Upper lobe of right lung (tissue), 1 donor: ENCODE measurements at places on chromosomes 6 and 20.

DNA sequence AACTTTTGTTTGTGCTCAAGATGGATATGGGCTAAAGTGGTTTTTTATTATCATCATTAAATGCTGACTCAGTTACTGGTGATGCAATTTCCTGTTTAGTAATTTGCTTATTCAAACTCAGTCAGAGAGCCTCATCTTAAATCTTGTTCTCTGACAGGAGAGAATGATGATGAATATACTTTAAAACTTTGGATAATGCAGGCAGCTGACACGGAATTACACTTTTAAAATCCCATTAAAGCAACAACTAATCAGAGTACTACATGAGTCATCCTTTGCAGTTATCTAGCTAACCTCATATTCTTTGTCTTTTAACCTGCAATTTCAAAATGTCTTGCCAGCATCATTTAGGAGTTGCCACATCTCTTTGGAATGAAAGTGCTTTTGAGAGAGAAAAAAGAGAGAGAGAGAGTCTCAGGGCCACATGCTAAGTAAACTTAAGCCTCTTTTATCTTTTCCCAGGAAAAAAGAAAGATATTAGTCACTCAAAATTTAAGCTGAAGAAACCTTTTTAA, 9.2 kb upstream of the C6orf141 start:
- no peak for DNase-seq
- no peak overlapping the region for H3K4me3 ChIP-seq
- H3K27me3 ChIP-seq, result no peaks in the 10 kb centered on the region
- H3K4me1 ChIP-seq, result no peaks in the 10 kb centered on the region
- no peak overlapping the region for H3K27ac ChIP-seq

DNA sequence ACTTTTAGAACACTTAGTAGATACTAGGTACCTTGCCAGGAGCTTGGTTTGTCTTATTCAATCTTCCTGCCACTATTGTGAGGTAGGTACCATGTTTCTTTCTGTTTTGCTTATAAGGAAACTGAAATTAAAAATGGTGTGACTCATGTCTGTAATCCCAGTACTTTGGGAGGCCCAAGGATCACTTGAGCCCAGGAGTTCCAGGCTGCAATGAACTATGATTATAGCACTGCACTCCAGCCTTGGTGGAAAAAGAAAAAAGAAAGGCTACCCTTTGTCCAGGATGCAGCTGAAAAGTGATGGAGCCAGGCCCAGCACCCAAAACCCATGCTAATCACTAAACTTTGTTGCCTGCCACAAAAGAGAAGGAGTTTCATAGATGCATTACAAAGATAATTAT, 34.1 kb upstream of the LAMA4 start:
- H3K36me3 ChIP-seq, result no peaks in the 10 kb centered on the region
- DNase-seq, result no peak
- H3K27me3 ChIP-seq, result no peaks in the 10 kb centered on the region

- no peaks in the 10 kb centered on the region for H3K27me3 ChIP-seq
- peaks cover 8% of the 10 kb centered on the region for H3K4me1 ChIP-seq
- no peak for DNase-seq
- no peak overlapping the region for H3K4me3 ChIP-seq
- H3K36me3 ChIP-seq, result no peaks in the 10 kb centered on the region
- no peak overlapping the region for H3K27ac ChIP-seq
Measured at GRCh38 chr6:113347436-113347835, 509.7 kb upstream of the MARCKS start.

DNA sequence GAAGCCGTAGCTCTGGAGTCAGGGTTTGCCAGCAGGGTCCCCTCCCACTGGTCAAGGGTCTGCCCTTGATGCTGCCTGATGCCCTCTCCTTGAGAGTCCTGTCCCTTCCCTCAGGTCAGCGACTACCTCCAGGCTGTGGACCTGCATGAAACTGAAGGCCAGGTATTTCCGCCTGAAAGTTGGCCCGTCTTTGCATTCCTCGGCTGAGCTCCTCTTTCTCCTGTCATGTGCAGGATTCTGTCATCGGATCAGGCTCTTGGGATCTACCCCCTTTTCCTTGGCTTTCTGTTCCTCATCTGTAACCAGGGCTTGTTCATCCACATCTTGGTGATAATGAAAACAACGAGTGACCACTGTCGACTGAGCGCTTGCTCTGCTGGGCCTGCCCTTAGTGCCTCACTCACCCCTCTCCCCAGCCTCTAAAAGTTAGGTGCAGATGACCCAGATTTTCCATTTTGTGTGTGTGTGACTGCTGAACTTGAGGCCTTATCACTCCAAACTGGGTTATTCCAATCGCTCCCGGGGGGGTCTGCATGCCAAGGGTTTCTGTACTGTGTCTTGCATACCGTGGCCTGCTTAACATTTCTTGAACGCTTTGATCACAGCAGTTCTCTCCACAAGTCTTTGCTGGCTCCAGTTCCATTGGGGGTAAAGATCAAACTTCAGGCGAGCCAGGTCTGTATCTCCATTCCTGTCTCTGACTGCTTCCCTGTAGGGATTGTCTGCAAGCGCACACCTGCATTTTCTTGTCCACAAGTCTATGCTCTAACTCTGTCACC, 81.6 kb downstream of the DTD1 start:
- DNase-seq, result no peak
- H3K4me3 ChIP-seq, result no peak overlapping the region
- no peak overlapping the region for H3K27ac ChIP-seq
- no peaks in the 10 kb centered on the region for H3K27me3 ChIP-seq
- no peaks in the 10 kb centered on the region for H3K4me1 ChIP-seq
- no peaks in the 10 kb centered on the region for H3K36me3 ChIP-seq

DNA sequence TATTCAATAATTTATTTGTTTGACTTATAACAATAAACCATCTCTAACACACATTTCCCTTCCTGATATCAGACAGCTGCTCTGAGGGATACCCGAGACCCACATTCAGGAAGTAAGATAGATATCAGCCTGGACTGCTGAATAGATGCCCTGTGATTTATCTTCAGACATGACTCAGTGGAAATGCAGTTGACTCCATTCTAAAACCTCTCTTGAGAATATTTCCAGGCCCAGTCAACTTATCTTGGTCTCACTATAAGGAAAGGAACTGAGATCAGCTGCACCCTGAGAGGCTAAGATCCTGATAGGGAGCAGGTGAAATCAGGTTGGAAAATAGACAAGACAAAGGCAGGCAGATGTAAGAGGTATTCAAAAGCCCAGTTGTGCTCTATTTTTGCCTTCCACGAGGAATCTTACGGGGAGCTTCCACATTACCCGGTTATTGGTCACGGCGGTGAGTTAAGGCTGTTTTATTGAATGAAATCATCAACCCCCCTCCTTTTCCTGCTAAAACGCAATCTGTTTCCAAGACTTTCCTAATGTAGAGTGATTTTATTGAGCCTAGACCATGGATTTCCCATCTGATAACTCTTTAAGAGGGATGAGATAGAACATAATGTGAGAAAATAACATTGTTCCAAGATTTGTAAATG, 25.5 kb downstream of the C6orf15 start:
- no peaks in the 10 kb centered on the region for H3K36me3 ChIP-seq
- H3K27ac ChIP-seq, result no peak overlapping the region
- no peak overlapping the region for H3K4me3 ChIP-seq
- DNase-seq, result no peak
- peaks cover 9% of the 10 kb centered on the region for H3K27me3 ChIP-seq

- no peaks in the 10 kb centered on the region for H3K27me3 ChIP-seq
- H3K36me3 ChIP-seq, result no peaks in the 10 kb centered on the region
- no peak overlapping the region for H3K4me3 ChIP-seq
- no peak overlapping the region for H3K27ac ChIP-seq
- DNase-seq, result no peak
Measured at GRCh38 chr6:90204327-90205056, 92.2 kb downstream of the BACH2 start.

GRCh38 chr6:132695773-132696172, 18.1 kb downstream of the VNN1 start:
- no peaks in the 10 kb centered on the region for H3K27me3 ChIP-seq
- H3K4me1 ChIP-seq, result no peaks in the 10 kb centered on the region
- H3K4me3 ChIP-seq, result no peak overlapping the region
- no peak overlapping the region for H3K27ac ChIP-seq

GRCh38 chr6:127121637-127121960, 3.1 kb downstream of the RSPO3 start:
- H3K4me3 ChIP-seq, result no peak overlapping the region
- H3K27me3 ChIP-seq, result peaks cover 33% of the 10 kb centered on the region
- H3K36me3 ChIP-seq, result no peaks in the 10 kb centered on the region
- DNase-seq, result no peak

DNA sequence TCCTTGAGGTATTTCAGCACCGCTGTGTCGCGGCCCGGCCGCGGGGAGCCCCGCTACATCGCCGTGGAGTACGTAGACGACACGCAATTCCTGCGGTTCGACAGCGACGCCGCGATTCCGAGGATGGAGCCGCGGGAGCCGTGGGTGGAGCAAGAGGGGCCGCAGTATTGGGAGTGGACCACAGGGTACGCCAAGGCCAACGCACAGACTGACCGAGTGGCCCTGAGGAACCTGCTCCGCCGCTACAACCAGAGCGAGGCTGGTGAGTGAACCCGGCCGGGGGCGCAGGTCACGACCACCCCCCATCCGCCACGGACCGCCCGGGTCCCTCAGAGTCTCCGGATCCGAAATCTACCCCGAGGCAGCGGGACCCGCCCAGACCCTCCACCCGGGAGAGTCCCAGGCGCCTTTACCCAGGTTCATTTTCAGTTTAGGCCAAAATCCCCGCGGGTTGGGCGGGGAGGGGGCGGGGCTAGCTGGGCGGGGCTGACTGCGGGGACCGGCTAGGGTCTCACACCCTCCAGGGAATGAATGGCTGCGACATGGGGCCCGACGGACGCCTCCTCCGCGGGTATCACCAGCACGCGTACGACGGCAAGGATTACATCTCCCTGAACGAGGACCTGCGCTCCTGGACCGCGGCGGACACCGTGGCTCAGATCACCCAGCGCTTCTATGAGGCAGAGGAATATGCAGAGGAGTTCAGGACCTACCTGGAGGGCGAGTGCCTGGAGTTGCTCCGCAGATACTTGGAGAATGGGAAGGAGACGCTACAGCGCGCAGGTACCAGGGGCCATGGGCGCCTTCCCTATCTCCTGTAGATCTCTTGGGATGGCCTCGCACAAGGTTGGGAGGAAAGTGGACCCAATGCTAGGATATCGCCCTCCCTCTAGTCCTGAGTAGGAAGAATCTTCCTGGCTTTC, 693 bp downstream of the HLA-F start:
- peak overlapping the region; percentile 92 for H3K27ac ChIP-seq
- peaks cover 29% of the 10 kb centered on the region for H3K36me3 ChIP-seq
- H3K4me1 ChIP-seq, result peaks cover 20% of the 10 kb centered on the region
- H3K27me3 ChIP-seq, result no peaks in the 10 kb centered on the region

DNA sequence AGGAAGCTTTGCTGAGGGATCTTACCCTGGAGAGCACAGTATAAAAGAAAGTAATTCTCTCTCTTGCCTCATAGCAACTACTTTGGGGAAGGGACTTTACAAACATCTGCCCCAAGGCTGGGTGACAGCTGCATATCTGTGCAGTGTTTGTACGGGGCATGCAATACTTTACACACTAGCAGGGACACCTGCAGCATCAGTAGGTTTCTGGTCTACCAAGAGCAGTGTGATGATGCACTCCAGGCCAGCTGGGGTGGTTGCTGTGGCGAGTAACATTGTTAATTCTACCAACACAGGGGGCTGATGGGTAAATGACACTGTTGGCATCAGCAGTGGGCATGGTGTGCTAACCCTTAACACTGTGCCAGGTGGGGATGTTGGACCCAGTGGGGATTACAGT, 48.0 kb downstream of the ADTRP start:
- no peaks in the 10 kb centered on the region for H3K27me3 ChIP-seq
- H3K4me1 ChIP-seq, result peaks cover 10% of the 10 kb centered on the region
- H3K27ac ChIP-seq, result no peak overlapping the region
- no peak for DNase-seq
- H3K36me3 ChIP-seq, result no peaks in the 10 kb centered on the region

DNA sequence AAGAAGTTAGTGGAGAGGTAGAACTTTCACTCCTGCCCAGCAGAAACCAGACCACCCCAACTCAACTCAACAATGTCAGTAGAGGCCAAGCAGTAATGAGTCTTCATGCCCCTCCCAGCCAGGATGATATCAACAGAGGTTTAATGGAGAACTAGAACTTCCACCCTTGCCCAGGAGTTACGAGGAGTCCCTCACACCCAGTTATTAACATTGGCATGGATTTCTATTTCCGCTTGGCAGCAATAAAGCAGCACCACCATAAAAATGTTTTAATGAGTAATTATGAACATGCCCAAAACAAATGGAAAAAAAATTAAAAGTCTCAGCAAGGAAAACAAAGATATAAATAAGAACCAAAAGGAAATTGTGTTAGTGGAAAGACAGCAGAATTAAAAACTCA, 40.7 kb upstream of the ID4 start:
- no peak for DNase-seq
- no peak overlapping the region for H3K27ac ChIP-seq
- H3K4me3 ChIP-seq, result no peak overlapping the region
- no peaks in the 10 kb centered on the region for H3K4me1 ChIP-seq
- no peaks in the 10 kb centered on the region for H3K27me3 ChIP-seq

DNA sequence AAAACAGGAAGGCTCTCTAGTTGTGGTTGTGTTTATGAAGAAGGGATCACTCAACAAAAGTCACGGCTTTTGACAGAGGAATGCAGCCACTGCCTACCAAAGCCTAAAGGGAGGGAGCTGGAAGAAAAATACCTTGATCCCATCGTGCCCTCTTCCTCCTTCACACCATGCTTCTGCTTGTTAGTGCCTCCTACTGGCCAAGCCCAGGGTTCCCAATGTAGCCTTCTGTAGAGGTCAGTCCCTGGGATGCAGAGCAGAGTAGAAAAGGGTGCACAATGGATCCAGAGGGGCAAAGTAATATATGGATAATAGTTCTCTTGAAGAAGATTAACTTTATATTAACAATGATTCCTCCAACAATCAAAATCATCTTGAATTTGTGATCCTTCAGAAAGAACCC, 293.5 kb upstream of the FERMT1 start:
- no peaks in the 10 kb centered on the region for H3K36me3 ChIP-seq
- no peaks in the 10 kb centered on the region for H3K4me1 ChIP-seq
- H3K27me3 ChIP-seq, result no peaks in the 10 kb centered on the region
- DNase-seq, result no peak
- H3K4me3 ChIP-seq, result no peak overlapping the region
- no peak overlapping the region for H3K27ac ChIP-seq

GRCh38 chr6:134619789-134620188, 301.9 kb upstream of the SGK1 start:
- no peaks in the 10 kb centered on the region for H3K36me3 ChIP-seq
- H3K4me3 ChIP-seq, result no peak overlapping the region
- no peaks in the 10 kb centered on the region for H3K27me3 ChIP-seq
- no peak for DNase-seq

- H3K4me3 ChIP-seq, result peak overlapping the region; percentile 75
- H3K27me3 ChIP-seq, result no peaks in the 10 kb centered on the region
- peak; percentile 76 for DNase-seq
Measured at GRCh38 chr20:25058847-25059810, 1.2 kb upstream of the ACSS1 start.

GRCh38 chr6:41061196-41061726, 8.3 kb downstream of the APOBEC2 start:
- no peak for DNase-seq
- H3K4me3 ChIP-seq, result no peak overlapping the region
- no peak overlapping the region for H3K27ac ChIP-seq

DNA sequence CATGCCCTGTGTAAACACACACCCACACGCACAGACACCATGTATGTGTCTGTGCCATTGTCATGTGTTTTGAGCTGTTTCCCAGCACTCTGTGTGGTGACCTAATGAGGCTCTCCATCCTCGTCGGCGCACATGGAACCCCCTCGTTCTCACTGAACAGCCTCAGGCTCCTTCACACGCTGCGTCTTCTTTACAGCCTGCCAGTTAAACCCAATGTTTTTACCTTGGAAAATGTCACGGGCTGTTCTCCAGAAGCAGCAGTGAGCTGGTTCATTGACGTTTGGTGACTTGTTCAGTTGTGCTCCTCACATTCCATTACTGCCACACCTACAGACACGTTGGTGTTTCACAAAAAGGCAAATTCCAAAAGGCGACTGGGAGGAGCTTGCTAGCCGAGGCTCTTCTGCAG, 201.0 kb upstream of the FOXQ1 start:
- no peaks in the 10 kb centered on the region for H3K4me1 ChIP-seq
- DNase-seq, result no peak
- no peak overlapping the region for H3K27ac ChIP-seq
- no peaks in the 10 kb centered on the region for H3K27me3 ChIP-seq
- H3K36me3 ChIP-seq, result no peaks in the 10 kb centered on the region
